ENCODE measurements at places on chromosomes 6 and 20. TPM values are rescaled to one million over a fixed set of nuclear protein-coding genes. Genes with fewer than 3 reads are reported as not detected.
A peak's percentile ranks its signal among the peaks of the same experiment; 100 is the strongest.

Gene KCNK15
- 0.25 TPM for total RNA-seq

Gene FBXO5
- 44.0 TPM for total RNA-seq

Gene TULP1
- total RNA-seq = not detected

Gene MACROD2
- not detected for total RNA-seq

Gene CST2
- not detected for total RNA-seq

Gene MED20
- 28.0 TPM for total RNA-seq

Gene SUMO4
- total RNA-seq = 3.7 TPM

Gene FAM83C
- not detected for total RNA-seq

Gene CDC25B
- total RNA-seq = 67.1 TPM

Gene CITED2
- 37.5 TPM for total RNA-seq

Gene FOXP4
- 11.8 TPM for total RNA-seq

Gene LRRC1
- total RNA-seq = 1.9 TPM

Gene SLC13A3
- not detected for total RNA-seq

GRCh38 chr6:158037771-158038170 is 56.1 kb downstream of the SYNJ2 start:
- no peak overlapping the region for H3K27ac ChIP-seq
- H3K27me3 ChIP-seq = no peaks in the 10 kb centered on the region
- peaks cover 24% of the 10 kb centered on the region for H3K4me1 ChIP-seq
- no peak overlapping the region for H3K4me3 ChIP-seq

DNA sequence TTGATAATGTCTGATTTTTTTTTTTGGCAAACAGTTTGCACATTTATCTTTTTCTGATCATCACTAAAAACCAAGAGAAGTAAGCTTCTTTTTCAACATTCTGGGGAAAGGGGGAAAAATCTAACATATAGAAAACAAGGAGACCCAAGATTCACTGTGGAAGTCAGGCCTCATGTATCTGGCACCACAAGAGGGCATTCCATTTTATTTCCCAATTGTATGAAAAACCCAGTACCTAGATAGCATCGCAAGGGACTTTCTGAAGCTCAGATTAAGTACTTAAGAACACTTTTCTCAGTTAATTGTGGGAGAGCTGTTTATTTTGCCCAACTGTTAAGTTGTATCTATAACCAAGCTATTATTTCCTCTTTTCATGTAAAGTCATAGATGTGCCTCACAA is 152.9 kb downstream of the KLHL32 start:
- H3K27ac ChIP-seq = no peak overlapping the region
- DNase-seq = no peak
- H3K36me3 ChIP-seq = no peaks in the 10 kb centered on the region
- peaks cover 16% of the 10 kb centered on the region for H3K4me1 ChIP-seq
- H3K27me3 ChIP-seq = no peaks in the 10 kb centered on the region

DNA sequence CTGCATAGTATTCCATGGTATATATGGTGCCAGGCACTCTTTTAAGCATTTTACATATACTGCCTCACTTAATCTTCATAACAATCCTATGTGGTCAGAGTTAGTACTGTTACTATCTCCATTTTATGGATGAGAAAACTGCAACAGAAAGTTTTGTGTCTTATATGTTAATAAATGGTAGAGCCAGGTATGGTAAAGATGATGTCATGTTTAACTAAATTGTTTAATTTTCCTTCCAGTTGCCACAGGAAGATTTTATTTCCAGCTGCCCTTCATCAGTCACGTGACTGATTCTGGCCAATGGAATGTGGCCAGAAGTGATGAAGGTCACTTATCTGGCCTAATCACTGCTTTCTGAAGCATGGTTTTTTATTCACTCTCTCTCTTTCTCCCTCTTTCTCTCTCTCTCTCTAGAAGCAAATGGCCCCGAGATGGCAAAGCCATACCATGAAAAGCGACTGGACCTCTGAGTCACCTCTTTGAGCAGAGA is 75.7 kb upstream of the BTBD3 start:
- DNase-seq = no peak
- H3K27me3 ChIP-seq = no peaks in the 10 kb centered on the region
- H3K27ac ChIP-seq = no peak overlapping the region
- H3K36me3 ChIP-seq = no peaks in the 10 kb centered on the region

GRCh38 chr6:6379573-6379972 is 59.1 kb upstream of the F13A1 start:
- H3K36me3 ChIP-seq = no peaks in the 10 kb centered on the region
- DNase-seq = no peak

DNA sequence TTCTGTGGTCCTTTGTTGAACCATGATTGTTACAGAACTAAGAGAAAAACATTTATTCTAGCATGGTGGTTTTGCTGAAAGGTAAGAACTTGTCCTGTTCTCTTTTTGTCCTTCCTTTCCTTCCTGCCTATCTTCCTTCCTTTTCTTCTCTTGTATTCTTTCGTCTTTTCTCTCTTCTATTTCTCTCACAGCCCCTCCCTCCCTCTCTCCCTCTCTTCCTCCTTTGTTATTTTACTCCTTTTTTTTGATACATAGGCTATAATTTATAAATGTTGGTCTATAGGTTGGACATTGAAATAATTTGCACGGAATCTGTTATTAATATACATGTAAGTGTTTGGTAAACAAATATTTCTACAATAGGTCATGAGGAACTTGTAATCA is 18.6 kb downstream of the ADGRB3 start:
- no peaks in the 10 kb centered on the region for H3K36me3 ChIP-seq
- H3K27ac ChIP-seq = no peak overlapping the region
- DNase-seq = no peak
- H3K4me3 ChIP-seq = no peak overlapping the region
- no peaks in the 10 kb centered on the region for H3K4me1 ChIP-seq
- no peaks in the 10 kb centered on the region for H3K27me3 ChIP-seq

- H3K27ac ChIP-seq = no peak overlapping the region
- H3K36me3 ChIP-seq = no peaks in the 10 kb centered on the region
- H3K27me3 ChIP-seq = no peaks in the 10 kb centered on the region
- no peaks in the 10 kb centered on the region for H3K4me1 ChIP-seq
- DNase-seq = no peak
These were observed 204.2 kb downstream of the GRIK2 start for GRCh38 chr6:101597693-101598092.

DNA sequence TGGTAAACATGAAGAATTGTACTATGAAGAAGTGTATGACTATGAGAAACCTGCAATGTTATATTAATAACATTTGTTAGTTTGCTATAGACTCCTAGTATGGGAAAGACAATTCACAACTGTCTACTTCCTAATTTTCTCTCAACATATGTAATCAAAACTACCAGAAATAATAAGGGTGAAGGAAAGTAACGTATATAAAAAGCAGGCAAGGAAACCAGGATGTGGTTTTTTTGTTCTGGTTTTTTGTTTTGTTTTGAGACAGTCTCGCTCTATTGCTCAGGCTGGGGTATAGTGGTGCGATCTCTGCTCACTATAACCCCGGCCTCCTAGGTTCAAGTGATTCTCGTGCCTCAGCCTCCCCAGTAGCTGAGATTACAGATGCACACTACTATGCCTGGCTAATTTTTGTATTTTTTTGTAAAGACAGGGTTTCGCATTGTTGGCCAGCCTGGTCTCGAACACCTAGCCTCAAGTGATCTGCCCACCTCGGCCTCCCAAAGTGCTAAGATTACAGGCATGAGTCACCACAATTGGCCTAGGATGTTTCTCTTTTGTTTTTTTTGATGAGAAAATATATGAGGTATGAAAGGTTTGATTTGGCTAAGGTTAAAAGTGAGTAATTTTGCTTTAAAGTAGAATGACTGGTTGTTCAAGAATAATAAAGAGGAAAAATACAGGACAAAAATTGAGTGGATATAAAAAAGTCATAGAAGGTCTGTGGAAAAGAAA is 83.1 kb downstream of the PTCHD4 start:
- no peak overlapping the region for H3K4me3 ChIP-seq
- H3K27me3 ChIP-seq = no peaks in the 10 kb centered on the region
- H3K27ac ChIP-seq = no peak overlapping the region
- H3K4me1 ChIP-seq = peaks cover 2% of the 10 kb centered on the region
- H3K36me3 ChIP-seq = no peaks in the 10 kb centered on the region

- H3K27ac ChIP-seq = no peak overlapping the region
- H3K27me3 ChIP-seq = peaks cover 13% of the 10 kb centered on the region
- H3K4me3 ChIP-seq = no peak overlapping the region
- H3K4me1 ChIP-seq = no peaks in the 10 kb centered on the region
These were observed 53.0 kb upstream of the DSP start for GRCh38 chr6:7488494-7488893.

DNA sequence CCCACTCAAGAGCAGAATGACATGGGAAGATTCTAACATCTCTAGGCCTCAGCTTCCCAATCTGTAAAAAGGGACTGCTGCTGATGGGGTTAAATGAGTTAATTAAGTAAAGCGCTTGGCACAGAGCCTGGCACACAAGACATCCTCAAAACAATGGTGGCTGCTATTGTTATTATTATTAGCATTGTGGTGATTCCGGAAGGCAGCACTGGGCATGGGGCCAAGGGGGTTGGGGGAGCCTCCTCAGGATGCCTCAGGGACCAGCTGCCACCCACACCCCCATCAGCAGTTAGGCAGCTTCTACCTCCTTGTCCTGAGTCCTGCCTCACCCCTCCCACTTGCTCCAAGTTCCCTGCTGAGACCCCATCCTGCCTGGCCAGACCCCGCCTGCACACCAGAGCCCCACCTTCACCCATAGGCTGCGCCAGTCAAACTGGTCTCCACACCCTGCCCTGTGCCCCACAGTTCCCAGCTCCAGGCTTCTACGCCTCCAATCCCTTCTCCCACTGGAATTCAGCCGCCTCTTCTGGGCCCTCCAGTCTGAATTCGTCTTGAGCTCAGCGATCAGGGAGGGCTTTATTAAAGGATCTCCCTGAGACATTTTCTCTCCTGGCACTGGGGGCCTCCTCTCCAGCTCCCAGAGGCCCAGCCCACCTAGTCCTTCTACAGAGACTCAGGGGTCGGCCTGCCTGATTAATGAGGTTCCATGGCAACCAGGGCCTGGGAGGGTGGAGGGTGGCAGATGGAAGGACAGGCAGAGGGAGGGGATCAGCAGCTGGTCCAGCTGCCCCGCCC is 1.5 kb downstream of the E2F1 start:
- H3K4me1 ChIP-seq = peaks cover 83% of the 10 kb centered on the region
- peak overlapping the region; percentile 92 for H3K27ac ChIP-seq
- DNase-seq = no peak
- peak overlapping the region; percentile 95 for H3K4me3 ChIP-seq
- H3K27me3 ChIP-seq = no peaks in the 10 kb centered on the region
- H3K36me3 ChIP-seq = peaks cover 41% of the 10 kb centered on the region

DNA sequence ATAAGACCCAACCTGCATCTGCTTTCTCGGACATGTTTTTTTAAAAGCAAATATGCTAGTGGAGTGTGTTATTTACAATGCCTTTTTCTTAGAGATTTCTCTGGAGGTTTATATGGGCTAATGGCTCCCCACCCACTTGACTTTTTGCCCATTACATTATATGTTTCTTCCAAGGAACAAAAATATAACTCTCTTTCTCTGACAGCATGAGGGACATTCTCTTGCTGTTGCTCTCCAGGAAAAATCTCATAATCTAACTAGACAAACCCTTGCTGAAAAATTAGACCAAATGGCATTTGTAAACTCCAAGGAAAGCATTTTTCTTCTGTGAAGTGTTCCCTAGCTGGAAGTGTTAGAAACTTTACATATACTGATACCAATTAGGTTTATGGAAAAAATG is 213.7 kb downstream of the PRL start:
- no peaks in the 10 kb centered on the region for H3K36me3 ChIP-seq
- H3K4me3 ChIP-seq = no peak overlapping the region
- peaks cover 4% of the 10 kb centered on the region for H3K4me1 ChIP-seq
- H3K27me3 ChIP-seq = no peaks in the 10 kb centered on the region

DNA sequence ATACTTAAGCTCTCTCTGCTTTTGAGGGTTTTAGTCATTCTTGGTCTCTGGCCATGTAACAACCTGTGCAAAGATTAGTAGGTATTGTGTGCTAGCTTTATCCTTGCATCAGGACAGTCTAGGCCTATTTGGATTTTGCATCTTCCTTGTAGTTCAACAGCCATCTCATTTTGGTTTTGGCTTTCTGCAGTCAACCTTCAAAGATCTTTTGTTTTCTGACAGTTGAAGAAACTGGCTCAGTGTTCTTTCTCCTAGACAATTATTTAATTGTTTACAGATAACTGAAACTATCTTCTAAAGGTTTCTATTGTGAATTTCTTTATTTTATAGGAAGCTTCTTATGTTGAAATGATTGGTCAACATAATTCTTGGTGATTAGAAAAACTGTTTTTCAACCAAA is 307.5 kb downstream of the CDKAL1 start:
- no peak overlapping the region for H3K27ac ChIP-seq
- H3K4me1 ChIP-seq = peaks cover 25% of the 10 kb centered on the region
- DNase-seq = no peak
- no peak overlapping the region for H3K4me3 ChIP-seq

GRCh38 chr6:51129043-51129442 is 310.4 kb downstream of the TFAP2B start:
- H3K4me1 ChIP-seq = no peaks in the 10 kb centered on the region
- no peak overlapping the region for H3K27ac ChIP-seq
- no peaks in the 10 kb centered on the region for H3K36me3 ChIP-seq
- DNase-seq = no peak
- no peaks in the 10 kb centered on the region for H3K27me3 ChIP-seq

DNA sequence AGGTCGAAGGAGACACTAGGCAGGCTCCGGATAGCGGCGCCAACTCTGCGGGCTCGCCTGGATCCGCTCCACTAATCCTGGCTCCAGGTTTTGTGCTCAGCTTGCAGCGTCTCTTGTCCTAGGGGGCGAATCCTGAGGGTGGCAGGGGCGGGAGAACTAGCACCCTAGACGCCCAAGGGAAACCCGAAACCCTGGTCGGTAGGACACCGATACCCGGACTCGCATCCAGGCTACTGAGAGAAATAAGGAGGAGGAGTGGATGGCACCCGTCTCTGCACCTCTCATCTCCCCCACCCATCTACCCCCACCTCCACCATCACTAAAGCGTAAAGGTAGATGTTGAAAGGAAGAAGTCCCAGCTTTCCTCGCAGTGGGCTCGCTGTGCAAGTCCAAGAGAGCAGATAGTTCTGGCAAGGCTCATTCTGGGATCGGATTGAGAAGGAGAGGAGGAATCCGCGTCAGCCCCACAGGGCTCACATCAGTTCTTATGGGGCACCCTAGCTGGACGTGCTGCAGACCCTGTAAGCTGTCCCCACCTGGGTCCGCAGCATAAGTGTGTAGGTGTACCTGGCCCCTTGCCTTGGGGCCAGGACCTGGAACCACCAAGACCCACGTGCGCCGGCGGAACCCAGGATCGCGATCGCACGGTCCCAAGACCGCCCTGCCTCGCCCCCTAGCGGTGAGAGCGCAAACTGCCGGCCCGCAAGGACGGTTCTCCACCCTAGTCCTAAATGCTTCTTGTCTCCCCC is 6.9 kb downstream of the SLC32A1 start:
- no peak overlapping the region for H3K27ac ChIP-seq
- peaks cover 87% of the 10 kb centered on the region for H3K27me3 ChIP-seq
- peak overlapping the region; percentile 55 for H3K4me3 ChIP-seq
- H3K36me3 ChIP-seq = no peaks in the 10 kb centered on the region
- peak; percentile 86 for DNase-seq

GRCh38 chr6:113755449-113756289 is 101.5 kb upstream of the MARCKS start:
- no peak overlapping the region for H3K4me3 ChIP-seq
- no peak for DNase-seq
- H3K27me3 ChIP-seq = peaks cover 2% of the 10 kb centered on the region

DNA sequence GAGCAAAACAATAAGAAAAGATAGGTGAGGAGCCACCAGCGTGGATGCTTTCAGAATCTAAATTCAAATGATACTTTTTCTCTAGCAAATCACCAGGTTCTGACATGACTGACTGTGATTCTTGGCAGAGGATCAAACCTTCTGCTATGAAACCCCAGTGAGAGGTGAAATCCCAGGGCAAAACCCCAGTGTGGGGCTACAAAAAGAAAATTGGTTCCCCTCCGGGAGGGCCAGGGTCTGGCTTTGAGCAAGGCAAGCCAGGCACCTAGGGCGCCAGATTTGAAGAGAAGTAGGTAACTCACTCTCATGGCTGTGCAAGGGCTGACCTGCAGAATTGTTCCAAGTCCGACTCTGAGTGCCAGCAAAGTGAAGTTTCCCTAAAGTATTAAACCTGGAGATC is 20.2 kb upstream of the RALGAPA2 start:
- H3K27me3 ChIP-seq = no peaks in the 10 kb centered on the region
- peaks cover 19% of the 10 kb centered on the region for H3K4me1 ChIP-seq

Data from activated CD8-positive, alpha-beta T cell treated with anti-CD3 and anti-CD28 coated beads for 36 hours (primary cell).